ENCODE measurements at places on chromosomes 12 and 14.

GRCh38 chr12:90261283-90261682 lies 552.6 kb upstream of the ATP2B1 start:
- DNase-seq: no peak

GRCh38 chr12:28424965-28425364 lies 234.7 kb downstream of the CCDC91 start:
- DNase-seq: no peak

- DNase-seq: peak; percentile 75
Measured at GRCh38 chr14:103528587-103529382, at the start of gene TRMT61A. Gene TRMT61A (plus strand): TSS chr14:103529196. CDS start chr14:103529979, 783 bp downstream.

DNA sequence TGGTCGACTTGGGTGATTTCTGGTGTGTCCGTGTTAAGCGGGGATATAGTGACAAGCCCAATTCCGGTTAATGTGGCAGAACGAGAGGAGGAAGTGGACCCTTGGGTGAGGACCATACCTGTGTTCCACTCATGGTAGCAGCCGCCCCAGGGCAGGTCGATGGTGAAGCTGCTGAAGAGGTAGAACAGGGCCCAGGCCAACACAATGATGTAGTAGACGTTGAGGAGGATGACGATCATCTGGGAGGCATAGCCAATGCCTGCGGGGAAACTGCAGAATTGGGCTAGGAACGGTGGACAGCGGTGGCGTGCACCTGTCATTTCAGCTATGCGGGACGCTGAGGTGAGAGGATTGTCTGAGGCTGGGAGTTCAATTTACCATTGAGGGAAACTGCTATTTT lies 20.1 kb downstream of the SLC6A13 start:
- DNase-seq: no peak

DNA sequence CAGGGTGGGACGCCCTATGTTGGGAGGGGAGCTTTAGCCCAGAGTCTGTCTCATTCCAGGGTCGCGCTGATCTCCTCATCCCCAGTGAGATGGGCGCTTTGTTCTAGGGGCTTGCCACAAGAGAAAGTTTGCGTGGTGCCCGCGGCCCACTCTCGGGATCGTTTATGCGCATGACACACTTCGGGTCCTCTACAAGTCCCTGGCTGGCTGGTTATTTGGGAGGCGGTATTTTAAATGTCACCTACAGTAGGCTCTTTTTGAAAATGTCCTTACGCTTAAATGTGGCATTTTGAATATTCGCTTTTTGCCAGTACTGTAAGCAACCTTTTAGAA lies 541 bp downstream of the GOLT1B start:
- DNase-seq: no peak

GRCh38 chr12:125577334-125577733 lies 512.1 kb downstream of the AACS start:
- no peak for DNase-seq

All from bone marrow (tissue), 2 donors.